Left ventricle myocardium superior (tissue), 1 donor: ENCODE measurements at places on chromosomes 7 and 10. TPM values are rescaled to one million over a fixed set of nuclear protein-coding genes. Genes with fewer than 3 reads are reported as not detected.

Gene TEX47
- not detected for total RNA-seq

Gene FXYD4
- total RNA-seq = not detected

Gene BCL7B
- total RNA-seq = 80.7 TPM

Gene PPP1R17
- not detected for total RNA-seq

Gene AKR1C8
- 0.25 TPM for total RNA-seq

GRCh38 chr7:45570797-45571196 lies 3.4 kb upstream of the ADCY1 start:
- no peak for DNase-seq

DNA sequence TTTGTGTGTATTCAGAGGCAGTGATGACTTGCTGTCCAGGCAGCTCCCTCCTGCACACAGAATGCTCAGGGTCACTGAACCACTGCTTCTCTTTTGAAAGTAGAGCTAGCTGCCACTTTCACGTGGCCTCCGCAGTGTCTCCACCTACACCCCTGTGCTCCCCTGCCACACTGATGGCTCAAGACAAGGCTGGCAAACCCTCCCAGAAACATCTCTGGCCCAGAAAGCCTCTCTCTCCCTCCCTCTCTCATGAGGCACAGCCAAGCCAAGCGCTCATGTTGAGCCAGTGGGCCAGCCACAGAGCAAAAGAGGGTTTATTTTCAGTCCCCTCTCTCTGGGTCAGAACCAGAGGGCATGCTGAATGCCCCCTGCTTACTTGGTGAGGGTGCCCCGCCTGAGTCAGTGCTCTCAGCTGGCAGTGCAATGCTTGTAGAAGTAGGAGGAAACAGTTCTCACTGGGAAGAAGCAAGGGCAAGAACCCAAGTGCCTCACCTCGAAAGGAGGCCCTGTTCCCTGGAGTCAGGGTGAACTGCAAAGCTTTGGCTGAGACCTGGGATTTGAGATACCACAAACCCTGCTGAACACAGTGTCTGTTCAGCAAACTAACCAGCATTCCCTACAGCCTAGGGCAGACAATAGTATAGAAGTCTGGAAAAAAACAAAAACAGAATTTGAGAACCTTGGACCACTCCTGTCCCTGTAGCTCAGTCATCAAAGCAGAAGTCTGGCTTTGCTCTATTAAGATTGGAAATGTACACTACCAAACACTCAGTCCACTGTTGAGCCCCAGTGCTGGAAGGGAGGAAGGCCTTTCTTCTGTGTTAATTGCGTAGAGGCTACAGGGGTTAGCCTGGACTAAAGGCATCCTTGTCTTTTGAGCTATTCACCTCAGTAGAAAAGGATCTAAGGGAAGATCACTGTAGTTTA lies 15.8 kb downstream of the SCD start:
- DNase-seq = no peak

DNA sequence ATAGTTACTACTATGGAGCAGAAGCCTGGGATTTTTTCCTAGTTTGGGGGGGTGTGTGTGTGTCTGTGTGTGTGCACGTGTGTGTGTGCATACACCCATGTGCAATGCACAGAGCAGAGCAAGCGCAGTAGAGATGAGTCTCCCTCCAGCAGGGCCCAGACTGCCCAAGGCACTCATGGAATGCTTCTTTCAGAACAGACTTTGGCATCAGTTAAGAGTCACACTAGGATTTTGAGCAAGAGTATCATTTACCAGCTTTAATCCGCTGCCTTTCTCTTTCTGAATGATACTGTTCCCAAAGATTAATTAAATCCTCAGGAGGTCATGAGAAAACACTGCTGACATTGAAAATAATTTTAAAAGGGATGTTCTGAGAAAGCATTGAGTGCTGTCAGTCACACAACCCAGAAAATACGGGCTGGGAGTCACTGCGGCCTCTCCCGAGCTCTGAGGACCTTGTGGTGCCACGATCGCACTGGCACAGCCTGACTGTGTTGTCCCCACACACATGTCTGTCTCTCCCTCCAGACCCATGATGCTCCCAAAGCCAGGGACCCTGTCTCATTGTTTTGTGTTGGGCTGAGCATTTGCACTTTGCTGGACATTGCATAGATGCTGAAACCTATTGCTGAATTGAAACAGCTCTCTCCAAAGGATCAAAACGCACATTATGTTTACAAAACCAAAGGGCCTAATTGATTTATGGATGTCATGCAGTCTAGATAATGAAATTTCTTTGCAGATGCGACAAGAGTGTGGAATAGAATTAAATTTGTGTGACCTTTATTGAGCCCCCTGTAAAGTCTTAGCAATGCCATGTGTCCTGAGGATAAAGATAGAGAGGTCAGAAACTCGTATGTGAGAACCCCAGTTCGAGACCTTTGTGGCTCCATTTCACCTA lies 54.7 kb upstream of the FIGNL1 start:
- no peak for DNase-seq

GRCh38 chr7:73838642-73839041 lies 3.7 kb downstream of the METTL27 start:
- no peak for DNase-seq

GRCh38 chr10:13396369-13396768 lies 48.3 kb upstream of the SEPHS1 start:
- no peak for DNase-seq

DNA sequence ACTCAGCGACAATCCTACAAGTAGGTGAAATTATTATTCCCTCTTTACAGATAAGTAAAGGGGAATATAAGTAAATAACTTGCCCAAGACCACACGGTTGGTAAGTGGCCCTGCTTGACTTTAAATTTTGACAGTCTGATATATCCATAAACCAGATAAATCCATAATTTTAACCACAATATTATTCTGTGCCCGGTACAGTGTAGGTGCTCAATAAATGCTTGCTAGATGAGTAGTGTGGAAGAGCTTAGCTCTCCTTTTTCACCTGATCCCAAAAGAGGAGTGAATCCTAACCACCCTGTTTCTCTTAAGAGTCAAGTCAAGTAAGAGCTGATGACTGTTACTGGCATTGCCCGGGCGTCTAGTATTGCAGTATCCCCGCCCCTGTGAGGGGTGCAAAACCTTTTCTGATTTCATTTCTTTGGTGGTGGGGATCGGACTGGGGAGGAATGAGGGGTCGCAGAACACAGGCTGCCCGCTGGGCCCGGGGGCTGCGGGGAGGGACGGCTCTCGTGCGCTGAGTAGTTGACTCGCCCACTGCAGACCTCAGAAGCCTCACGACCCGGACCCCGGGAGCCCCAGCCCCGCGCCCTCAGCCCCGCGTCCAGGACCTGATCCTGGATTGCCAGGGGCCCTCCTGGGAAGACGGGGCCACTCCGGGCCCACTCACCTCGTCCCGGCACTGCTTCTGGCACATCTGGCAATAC lies 490 bp downstream of the KIN start:
- no peak for DNase-seq

DNA sequence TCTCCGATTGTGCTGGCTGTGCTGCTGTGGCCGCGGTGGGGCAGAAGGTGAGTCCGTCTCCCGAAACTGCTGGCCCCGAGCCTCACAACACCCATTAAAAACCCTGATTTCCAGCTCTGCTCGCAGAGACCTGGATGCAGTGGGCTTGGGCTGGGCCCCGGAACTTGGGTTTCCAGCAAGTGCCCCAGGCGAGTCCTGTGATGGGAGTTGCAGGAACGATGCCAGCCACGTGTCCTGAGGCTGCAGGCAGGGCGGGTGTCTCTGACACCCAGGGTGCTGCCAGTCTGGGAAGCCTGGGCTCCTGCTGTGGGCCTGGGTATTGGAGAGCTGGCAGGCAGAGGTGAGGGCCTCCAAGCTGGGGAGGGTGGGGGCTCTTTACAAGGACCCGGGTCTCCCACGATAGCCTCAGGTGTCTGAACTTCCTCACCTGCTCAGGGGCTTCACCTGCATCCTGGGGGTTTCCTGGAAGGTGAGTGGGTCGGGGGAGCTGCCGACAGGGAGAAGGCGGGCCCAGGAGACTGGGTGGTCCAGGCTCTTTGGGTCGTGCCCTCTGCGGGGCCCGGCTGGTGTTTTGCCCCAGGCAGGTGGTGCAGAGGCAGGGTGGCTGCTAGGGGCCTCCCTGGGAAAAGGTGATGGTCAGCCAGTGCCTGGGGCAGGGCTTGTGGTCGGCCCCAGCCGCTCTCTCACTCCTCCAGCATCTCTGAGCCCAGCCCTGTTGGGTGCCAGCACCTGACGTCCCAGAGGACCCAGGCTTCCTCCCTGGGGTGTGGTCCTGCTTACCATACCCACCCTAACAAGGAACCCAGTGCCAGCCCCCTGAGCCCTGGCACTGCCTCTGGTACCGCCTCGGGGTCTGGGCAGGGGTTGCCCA lies 180.3 kb downstream of the DNAJB6 start:
- DNase-seq = no peak

DNA sequence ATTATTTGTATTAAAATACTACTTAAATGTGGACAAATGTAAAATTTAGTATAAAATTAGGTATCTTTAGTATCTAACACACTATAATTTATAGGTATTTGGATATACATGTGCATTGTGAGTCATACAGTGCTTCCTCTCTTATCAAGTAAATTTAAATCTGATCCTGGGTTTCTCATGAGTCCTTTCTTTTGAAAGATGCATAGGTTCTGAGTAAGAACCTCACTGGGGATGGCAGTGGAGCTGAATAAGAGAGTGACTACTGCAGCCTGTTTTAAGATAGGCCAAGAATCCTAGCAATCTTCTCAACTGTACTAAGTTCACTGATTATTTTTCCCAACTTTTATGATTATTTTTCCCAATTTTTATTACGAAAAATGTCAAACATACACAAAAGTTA lies 16.2 kb downstream of the CEP55 start:
- DNase-seq = no peak

GRCh38 chr7:94305836-94306235 lies 88.9 kb upstream of the COL1A2 start:
- DNase-seq = no peak

DNA sequence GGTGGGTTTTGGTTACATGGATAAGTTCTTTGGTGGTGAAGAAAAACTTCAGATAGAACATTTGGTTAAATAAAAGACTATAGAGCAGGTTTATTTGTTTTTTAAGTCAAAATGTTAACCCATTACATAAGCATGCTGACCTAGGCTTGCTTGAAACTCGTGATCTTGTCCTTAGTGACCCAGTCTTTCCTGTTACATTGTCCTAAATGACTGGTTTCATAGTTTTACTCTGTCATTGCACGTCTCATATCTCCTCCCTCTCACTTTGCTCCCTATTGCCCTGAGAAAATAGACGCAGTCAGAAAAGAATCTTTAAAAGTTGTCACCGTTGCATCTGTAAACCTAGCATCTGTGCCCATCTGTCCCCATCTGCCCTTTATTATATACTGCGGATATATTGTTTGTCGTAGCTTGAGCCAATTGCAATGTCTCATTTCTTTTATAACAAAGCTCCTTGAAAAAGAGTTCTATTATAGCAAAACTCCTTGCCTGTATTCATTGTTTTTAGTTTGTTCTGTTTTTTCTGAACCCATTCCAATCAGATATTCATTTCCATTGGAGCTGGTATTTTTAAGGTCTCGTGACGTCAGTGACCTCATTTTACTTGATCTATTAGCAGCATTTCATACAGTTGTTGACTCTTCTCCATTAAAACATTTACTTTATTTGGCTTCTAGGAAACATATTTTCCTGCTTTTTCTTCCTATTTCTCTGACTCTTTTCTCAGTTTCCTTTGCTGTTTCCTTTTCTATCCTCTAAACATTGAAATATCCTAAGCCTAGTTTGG lies 57.3 kb downstream of the HELLS start:
- no peak for DNase-seq

DNA sequence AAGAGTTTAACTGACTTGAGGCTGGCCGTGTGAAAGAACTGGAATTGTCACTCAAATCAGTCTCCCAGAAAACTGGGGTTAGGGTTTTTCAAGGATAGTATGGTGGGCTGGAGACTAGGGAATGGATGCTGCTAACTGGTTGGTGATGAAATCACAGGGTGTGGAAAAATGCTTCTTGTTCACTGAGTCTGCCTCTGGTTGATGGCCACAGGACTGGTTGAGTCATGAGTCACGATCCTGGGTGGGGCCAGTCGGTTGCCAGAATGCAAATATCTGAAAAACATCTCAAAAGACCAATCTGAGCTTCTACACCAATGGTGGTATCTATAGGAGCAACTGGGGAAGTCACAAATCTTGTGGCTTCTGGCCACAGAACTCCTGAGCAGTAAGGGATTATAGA lies 16.3 kb upstream of the BAMBI start:
- DNase-seq = no peak

DNA sequence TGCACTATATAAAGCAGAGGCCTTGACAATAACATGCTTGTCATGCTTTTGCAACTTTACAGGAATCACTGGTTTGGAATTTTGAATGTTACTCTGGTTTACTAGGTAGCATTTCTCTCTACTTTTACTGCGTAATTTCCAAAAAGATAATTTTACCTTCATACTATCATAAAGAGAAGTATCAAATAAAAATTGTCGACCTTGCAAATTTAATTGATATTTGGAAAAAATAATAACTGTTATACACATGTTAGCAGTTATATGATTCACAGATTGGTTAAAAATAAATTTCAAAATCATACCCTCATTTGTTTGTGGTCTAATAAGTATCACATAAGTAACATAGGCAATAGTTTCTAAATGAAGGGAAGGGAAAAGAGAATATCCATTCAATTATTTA lies 228.5 kb upstream of the CACNA2D1 start:
- DNase-seq = no peak

GRCh38 chr7:134552105-134552504 lies 3.2 kb downstream of the AKR1B15 start:
- no peak for DNase-seq

DNA sequence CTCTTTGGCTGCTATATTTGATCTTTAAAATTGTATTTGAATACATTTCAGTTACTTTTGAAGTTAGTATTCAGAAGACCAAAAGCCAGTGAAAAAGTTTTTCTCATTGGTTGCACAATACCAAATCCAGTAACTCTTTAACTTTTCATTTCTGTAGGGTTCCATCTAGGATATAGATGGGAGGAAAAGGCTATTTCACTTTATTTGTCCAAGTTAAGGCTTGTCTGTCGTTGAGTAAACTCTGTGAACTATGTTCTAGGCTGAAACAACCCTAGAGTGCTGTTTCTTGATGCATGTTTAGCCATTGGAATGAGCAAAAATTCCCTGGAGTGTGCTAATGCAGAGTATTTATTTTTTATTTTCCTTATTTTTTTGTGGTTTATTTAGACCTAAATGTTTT lies 834.7 kb upstream of the KCND2 start:
- DNase-seq = no peak

DNA sequence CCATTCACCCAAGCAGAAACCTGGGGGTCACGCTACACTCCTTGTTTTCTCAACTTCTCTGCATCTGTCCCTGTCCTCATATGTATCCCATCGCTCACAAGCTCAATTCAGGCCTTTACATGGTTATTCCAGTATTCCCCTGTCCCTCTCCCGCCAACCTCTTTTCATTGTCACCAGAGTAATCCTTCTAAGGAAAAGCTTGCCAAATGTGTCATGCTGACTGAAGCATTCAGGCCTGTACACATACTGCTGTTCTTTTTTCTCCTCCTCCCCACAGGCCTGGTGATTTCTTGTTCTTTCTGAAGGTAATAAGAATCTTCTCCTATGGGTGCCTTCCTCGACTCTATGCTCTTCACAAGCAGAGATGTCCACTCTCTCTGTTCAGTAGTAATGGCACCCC lies 282.2 kb downstream of the PHTF2 start:
- no peak for DNase-seq

- no peak for DNase-seq
Measured at GRCh38 chr10:86004337-86004736, 362.3 kb downstream of the GRID1 start.

GRCh38 chr7:48664241-48664640 lies 260.1 kb upstream of the CDC14C start:
- DNase-seq = no peak

- no peak for DNase-seq
Measured at GRCh38 chr7:96995406-96996110, 9.8 kb upstream of the DLX6 start.
